Panc1 (cell line): ENCODE measurements at places on chromosomes 1 and 21.

DNA sequence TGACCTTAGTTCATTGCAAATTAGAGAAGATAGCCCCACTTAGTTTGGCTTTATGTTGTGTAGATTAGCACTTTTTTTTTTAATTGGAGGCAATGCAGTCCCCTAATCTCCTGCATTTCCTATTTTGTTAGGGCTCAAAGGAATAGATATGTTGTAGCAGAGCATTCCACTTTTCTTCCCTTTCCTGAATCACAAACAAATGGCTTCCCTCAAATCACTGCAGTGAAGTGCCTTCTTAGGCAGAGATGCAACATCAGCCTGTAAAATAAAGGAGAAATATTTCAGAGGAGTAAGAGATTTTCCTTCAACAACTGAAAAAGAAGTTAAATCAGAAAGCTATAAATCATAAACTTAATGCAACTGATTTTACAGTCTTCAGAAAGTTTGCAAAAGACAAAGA lies 271.8 kb upstream of the C1orf105 start:
- DNase-seq: no peak

GRCh38 chr1:204445860-204446412 lies 34.3 kb upstream of the PPP1R15B start:
- DNase-seq: no peak

DNA sequence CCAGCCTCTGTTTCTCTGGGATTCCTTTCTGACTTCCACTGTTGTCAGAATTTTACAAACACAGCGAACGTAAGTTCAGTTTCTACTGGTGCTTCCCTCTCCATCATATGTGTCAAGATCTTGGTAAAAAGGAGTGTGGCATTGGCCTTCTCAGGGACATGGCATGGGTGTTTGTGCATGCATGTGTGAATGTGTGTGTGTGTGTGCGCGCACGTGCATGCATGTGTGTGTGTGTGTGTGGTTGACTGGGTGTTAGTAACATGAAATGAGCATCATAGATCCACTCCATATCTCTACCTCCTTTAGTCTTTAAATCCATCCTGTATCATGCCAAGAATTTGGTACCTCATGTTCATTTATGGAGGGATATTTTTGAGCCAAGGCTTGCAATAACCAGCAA lies 411.3 kb downstream of the NPHP4 start:
- no peak for DNase-seq

DNA sequence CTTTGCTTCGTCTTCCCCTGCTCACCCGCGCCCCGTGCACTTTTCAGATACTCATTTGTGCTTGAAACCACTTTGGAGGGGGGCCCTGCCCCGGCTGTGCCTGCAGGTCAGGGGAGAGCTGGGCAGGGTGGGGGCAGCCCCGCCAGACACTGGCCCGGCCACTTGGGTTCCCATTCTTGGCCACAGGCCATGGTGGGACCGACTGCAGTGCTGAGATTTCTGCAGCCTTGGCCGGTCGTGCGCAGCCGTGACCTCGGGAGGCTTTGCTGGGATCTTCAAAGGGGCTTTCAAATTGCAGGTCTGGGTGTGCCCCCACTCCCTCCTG lies 54.5 kb upstream of the TTC34 start:
- DNase-seq: no peak

DNA sequence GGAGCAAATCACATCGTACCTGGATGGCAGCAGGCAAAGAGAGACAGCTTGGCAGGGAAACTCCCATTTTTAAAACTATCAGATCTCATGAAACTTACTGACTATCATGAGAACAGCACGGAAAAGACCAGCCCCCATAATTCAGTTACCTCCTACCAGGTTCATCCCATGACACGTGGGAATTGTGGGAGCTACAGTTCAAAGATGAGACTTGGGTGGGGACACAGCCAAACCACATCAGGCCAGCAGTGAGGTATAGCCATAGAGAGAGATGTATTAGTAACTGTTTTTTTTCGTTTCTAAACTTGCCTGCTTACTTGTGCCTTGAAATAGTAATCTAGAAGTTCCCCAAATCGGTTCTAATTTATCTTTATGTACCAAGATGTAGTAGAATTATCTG lies 48.9 kb downstream of the AK4 start:
- no peak for DNase-seq

DNA sequence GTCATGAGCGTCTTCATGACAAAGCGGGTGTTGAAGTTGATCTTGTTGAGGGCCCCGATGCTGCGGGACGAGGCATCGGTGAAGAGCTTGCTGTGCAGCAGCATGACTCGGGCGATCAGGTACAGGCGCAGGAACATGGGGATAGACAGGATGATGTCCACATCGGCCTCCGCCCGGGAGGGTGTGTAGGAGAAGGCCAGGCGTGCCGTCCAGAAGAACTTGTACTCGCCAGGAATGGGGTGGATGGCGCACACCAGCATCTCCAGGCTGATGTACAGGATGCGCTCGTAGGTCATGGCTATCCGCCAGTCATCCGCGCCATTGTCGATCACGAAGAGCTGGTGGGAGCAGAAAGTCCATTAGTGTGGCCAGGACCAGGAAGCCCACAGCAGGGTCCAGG lies 98.0 kb downstream of the KCNN3 start:
- no peak for DNase-seq

GRCh38 chr1:74010206-74010605 lies 187.8 kb downstream of the LRRIQ3 start:
- DNase-seq: no peak

- no peak for DNase-seq
Observed at GRCh38 chr1:3607703-3608065, 3.6 kb downstream of the MEGF6 start.

GRCh38 chr1:231857609-231858135 lies 231.1 kb downstream of the DISC1 start:
- DNase-seq: no peak

DNA sequence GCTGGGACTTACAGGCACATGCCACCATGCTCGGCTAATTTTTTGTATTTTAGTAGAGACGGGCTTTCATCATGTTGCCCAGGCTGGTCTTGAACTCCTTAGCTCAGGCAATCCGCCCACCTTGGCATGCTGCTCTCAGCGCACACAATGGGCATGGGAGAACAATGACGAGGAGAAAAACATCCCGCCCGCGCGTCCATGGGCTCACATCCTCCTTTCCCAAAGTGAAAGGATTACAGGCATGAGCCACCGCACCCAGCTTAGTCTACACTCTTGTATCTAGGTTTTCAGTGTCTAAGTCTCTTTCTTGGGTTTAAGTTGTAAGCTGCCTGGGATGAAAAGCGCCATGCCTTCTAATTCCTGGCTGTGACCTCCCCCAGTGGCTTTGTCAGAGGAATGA lies 37.9 kb downstream of the CDK18 start:
- DNase-seq: no peak

- DNase-seq: peak; percentile 5
Observed at GRCh38 chr1:68268896-68269483, 36.7 kb upstream of the WLS start.

DNA sequence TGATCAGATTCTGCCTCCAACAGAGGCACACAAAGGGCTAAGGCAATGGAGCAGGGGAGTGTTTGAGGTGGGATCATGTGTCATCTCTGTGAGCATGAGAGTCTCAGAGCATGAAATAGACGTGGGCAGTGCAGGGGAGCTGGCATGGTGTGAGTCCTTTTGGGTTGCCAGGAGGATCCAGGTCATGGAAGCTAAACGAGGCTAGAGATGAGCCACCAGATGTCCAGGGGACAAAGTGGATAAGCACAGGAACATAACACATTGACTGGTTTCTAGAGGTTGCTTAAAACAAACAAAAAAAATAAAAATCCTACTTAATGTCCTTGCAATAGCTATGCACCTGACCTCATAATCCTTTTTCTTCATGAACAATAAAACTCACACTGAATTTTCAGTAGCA lies 254.8 kb upstream of the GREM2 start:
- DNase-seq: no peak

- DNase-seq: no peak
Observed at GRCh38 chr1:107139833-107140702, 771 bp upstream of the NTNG1 start.

- DNase-seq: no peak
Observed at GRCh38 chr1:47803815-47804501, 193.2 kb downstream of the TRABD2B start.

GRCh38 chr1:182071924-182072323 lies 10.4 kb upstream of the ZNF648 start:
- DNase-seq: no peak

GRCh38 chr1:190578017-190578416 lies 100.4 kb upstream of the BRINP3 start:
- DNase-seq: no peak

DNA sequence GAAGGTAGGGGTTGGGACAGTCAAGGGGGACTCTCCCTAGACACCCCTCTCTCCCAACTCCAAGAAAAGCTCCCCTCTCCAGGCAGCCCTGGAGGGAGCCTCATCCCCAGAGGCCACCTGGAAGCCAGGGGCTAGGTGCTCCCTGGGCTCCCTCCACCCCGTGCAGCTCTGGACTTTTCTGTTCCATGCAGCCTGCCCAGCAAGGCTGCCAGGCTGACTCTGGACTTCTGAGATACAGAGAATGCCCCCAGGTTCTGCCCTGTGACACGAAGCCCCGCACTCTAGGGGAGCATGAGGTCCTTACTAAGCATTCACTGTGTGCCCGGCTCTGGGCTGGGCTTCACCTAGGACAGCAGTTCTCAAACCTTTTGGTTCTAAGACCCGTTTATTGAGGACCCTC lies 10.2 kb downstream of the SYT2 start:
- no peak for DNase-seq

GRCh38 chr1:30725450-30726095 lies 2.2 kb upstream of the MATN1 start:
- no peak for DNase-seq

DNA sequence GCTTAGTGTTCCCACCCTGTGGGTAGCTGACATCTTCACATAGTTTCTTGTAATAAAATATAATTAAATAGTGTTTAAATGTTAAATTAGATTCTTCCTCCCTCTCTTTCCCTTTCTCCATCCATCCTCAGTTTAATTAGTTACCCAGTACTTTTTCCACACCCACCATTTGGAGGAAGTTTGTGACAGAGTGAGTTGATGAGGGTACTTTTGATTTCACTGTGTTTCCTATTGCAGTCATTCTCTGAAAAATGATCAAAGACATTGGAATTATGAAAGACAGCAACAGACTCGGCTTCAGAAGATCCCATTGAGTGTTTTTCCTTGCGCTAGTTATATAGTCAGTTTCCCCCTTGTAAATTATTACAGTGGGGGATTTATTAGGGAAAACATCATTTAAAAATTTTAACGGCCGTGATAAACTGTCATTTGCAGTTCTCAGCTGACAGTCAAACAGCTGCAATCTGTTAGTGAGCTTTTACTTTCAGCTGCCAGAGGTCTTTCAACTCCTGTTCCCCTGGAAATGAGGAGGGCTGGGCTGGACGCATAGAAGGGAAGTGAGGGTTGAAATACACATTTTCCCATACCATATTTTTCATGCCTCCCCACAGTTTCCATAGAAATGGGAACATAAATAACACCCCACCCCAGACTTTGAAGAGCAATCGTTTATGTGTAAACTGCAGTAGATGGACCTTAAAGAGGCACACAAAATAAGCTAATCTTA lies 61.3 kb upstream of the CACYBP start:
- no peak for DNase-seq

DNA sequence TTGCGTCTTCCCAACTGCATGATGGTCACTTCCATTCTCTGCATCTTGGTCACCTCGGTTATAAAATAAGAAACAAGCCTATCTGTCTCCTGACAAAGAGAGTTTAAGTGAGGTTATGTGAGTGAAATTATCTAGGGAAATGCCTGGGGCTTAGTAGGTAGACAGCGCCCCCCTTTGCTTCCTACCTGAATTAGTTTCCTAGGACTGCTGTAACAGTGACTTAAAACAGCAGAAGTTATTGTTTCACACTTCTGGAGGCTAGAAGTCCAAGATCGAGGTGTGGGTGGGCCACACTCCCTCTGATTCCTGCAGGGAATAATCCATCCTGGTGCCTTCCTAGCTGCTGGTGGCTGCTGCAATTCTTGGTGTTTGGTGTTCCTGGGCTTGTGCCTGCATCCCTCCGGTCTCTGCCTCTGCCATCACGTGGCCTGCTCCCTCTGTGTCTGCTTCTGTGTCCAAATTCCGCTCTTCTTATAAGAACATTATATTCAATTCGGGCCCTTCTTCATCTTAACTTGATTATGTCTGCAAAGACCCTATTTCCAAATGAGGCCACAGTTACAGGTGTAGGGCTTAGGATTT lies 92.6 kb downstream of the IGSF21 start:
- DNase-seq: no peak

DNA sequence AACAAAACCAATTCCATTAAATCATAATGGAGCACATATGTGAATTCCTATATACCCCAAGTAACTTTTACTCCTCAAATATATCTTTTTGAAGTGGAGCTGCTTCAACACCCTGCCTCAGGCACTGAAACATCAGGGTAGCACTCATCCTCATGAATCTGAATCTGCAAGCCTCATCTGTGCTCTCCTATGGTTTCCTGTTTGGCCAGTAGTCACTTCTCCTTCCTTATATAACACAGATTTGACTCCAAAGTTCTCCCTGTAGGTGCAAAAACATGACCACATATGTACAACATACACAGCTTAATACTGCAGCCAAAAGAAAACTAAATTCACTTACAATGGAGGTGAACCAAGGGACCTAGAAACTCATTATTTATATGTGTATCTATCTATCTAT lies 7.2 kb downstream of the TRIT1 start:
- no peak for DNase-seq

- DNase-seq: no peak
Observed at GRCh38 chr1:83798965-83799364, 200.0 kb downstream of the TTLL7 start.

DNA sequence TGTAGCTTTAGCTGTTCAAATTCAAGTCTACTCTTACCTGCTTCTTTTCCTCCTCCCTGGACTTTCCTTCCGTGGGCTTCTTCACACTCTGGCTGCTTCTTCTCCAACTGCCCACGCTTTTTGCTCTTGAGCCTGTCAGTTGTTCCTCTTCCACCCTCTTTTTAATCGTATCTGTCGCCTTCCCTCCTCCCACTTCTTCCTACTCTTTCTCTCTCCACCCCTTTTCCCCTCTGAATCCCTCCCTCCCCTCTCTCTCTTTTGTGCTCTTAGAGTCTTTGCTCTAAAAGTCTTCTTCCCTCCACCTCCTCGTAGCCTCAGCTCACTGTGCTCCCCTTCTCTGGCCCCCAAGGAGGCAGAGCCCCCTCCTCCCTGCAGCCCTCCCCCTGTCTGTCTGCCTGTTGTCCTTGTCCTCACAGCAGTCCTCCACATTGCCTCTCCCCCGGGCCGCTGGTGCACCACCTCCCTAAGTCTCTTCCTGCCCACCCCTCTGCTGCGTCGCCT lies 12.9 kb upstream of the GJA5 start:
- no peak for DNase-seq

- no peak for DNase-seq
Observed at GRCh38 chr21:26082549-26082948, 88.0 kb downstream of the APP start.
